ENCODE measurements at places on chromosomes 1 and 21.

- no peak for DNase-seq
Observed at GRCh38 chr1:85421179-85421578, 43.8 kb downstream of the DDAH1 start.

GRCh38 chr1:47575855-47576757 is 138.3 kb downstream of the FOXD2 start:
- no peak for DNase-seq

DNA sequence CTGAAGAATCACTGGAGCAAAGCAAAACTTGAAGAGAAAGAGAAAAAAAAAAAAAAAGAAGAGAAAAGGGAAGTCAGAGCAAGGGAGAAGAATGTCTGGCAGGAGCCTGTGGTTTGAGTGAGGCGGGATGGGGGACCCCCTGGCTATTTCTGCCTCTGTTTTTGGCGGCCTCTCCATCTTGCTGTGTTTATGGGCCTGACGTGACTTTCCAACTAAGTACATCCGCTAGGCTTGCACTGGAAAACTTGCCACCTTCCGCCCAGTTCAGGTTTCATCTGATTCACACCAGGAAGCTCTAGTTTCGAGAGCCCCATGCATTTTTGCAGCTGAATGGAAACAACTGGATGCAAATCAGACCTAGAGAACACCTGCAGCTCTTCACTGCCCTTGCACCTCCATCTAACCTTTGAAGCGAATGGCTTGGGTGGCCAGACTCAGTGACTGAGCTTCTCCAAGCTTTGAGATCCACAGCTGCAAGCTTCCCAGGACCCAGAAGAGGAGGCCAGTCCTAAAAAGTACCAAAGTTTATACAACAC is 28.0 kb downstream of the TBX15 start:
- DNase-seq = no peak

DNA sequence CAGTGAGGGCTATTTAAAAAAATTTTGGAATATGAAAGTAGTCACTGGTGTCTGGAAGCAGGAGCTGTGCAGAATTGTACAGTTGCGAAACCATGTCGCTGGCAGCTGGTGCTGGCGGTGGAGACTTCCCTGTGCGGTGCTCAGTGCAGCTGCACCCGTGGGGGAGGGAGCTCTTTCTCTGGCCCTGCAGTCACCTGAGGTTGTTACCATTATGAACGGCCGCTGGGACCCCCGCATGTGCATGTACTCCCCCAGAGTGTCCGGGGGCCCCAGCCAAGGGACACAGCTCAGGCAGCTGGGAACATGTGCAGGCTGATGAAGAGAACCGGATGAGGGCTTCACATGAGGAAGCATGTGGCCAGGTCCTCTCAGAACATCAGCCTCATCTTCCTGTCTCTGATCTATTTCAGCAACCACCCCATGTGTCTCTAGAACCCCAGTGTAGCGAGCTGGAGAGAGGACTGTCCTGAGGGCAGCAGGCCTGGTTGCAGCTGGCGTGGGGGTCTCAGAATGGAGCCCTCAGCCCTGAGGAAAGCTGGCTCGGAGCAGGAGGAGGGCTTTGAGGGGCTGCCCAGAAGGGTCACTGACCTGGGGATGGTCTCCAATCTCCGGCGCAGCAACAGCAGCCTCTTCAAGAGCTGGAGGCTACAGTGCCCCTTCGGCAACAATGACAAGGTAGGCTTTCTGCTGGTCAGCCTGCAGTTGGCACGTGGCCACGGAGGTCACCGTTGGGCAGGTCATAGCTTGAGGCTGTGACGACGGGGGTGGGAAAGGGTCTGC is at the start of gene TRPM2:
TRPM2 (plus strand) TSS at position 431 of the 780 bp plus-strand sequence; CDS start at position 511, 80 bp downstream.
- DNase-seq = no peak

- DNase-seq = no peak
Observed at GRCh38 chr1:17086751-17087150, 32.5 kb downstream of the PADI2 start.

DNA sequence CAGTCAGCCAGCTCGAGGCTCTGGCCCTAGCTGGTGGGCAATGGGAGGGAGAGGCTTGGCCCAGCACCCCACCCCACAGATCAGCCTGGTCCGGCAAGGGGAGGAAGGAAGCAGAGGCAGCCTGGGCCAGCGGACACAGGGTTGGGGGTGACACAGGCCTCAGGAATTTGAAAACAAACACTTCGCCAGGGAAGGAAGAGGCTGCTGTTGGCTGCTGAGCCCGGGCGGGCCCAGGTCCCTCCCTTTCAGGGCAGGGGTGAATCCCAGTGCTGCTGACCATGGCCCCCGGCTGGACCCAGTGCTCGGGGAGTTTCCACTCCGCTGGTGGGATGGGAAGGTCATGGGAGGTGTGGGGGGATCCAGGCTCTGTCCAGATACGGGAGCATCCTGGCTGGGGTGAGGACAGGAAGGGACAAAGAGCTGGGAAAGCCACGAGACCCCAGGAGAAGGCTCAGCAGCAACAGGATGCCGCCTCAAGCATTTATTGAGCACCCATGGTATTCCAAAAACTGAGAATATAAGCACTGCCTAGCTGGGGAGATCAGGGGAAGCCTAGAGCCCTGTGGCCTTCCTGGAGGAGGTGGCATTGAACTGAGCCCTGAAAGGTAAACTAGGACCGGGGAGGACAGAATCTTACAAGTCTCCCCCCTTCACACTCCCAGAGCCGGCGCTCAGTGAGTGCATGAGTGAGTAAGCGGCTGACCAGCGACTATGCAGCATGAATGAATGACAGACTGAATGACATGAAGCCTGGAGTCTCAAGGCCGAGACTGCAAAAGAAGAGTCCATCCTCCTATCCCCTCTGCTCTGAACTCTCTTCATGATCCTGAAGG is 26.2 kb upstream of the EPHA2 start:
- DNase-seq = no peak

- no peak for DNase-seq
Observed at GRCh38 chr1:116804736-116805135, 50.5 kb downstream of the CD2 start.

DNA sequence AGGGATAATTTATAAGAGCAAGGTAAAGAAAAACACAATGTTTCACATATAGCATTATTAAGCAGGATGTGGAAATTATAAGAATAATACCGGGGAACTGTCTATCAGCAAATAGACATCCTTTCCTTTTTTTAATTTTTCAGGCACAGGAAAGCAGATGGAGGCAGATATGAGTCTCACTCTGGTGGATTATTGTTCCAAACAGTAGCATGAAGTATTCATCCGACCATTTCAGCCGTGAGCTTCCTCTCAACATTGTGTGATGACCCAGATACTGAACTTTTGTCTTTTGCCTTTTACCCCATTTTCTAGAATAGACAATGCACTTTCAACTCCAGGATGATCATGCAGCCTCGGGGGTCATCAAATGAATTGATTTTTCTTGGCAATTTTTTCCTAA is 599.8 kb downstream of the ADGRL2 start:
- no peak for DNase-seq

GRCh38 chr1:240732390-240732789 is 120.4 kb upstream of the GREM2 start:
- no peak for DNase-seq

GRCh38 chr21:27134516-27134915 is 167.6 kb upstream of the ADAMTS5 start:
- DNase-seq = no peak

GRCh38 chr1:8020032-8020431 is 6.1 kb downstream of the ERRFI1 start:
- DNase-seq = no peak

GRCh38 chr1:100523038-100523652 is 14.8 kb upstream of the GPR88 start:
- DNase-seq = no peak

DNA sequence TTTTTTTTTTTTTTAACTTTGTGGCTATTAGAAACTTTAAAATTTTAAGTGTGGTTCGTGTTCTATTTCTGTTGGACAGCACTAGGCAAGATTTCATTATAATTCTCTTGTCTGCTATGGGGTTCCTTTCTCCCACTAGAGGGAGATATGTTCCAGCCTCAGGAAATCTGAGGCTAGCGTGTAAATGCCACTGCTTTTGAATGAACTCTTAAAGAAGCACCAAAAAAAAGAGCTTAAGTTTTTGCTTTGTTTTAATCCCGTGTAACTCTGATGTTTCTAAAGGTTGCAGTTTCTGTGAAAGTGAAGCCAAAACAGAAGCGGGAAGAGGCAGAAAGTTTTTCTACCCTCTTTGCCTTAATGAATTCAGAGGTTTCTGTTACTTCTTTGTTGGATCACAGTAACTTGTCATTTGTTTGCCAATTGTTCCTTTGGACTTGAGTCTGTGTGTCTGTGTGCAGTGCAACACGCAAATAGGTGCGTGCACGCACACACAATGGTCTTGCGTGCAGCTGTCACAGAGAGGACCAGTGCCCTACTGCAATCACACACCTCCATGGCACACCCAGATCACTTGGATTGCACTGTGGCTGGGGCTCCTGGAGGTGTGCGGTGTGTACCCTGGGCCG is 32.3 kb downstream of the HHAT start:
- DNase-seq = no peak

- DNase-seq = no peak
Observed at GRCh38 chr1:43853161-43853921, 80.3 kb upstream of the ARTN start.

- no peak for DNase-seq
Observed at GRCh38 chr1:87706203-87706602, 377.5 kb downstream of the LMO4 start.
